Retina (tissue), 1 donor: ENCODE measurements at places on chromosomes 5 and 9.

- no peak for DNase-seq
Observed at GRCh38 chr9:88889386-88889785, 101.9 kb upstream of the S1PR3 start.

GRCh38 chr5:151958111-151958510, 33.5 kb upstream of the GLRA1 start:
- no peak for DNase-seq

DNA sequence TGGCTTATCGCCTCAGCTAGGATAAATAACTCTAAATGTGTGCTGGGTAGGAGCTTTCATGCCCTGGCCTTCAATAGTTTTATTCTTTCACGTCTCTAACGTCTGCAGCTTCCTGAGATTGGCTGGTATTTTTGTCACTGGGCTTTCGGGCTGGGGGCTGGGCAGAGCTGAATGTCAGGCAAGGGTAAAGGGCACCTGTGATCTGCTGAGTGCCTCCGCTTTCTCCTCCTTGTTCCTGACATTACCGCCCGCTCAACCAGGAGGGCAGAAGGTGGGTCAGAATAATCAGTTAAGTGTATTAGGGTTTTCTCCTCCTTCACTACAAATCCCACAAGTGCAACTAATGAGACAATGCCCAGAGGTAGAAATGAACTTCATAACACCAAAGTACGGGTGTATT, 216.6 kb downstream of the TSSK1B start:
- DNase-seq: no peak

GRCh38 chr5:79173626-79174025, 62.0 kb downstream of the BHMT start:
- DNase-seq: no peak

DNA sequence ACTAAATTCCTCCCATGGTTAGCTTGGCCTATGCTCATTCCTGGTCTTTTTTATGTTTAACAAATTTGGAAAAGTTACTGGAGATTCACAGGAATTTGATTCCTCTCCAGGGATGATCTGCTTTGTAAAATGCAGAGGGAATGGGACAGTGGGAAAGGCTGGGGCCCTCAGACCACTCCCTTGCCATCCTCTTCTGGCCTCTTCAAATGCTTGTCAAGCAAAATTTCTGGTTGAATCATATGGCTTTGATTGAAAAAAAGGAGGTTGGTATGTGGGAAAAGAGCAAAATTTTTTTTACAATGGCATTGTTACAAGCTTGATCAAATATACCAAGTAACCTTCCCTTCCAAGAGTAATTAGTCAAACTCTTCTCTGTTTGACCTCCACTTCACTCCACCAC, 225.1 kb downstream of the PIK3R1 start:
- no peak for DNase-seq

- no peak for DNase-seq
Observed at GRCh38 chr5:6728795-6729183, 15.6 kb downstream of the TENT4A start.
